ENCODE measurements at places on chromosomes 13 and 19. TPM values are rescaled to one million over a fixed set of nuclear protein-coding genes. Genes with fewer than 3 reads are reported as not detected.

SOHLH2 gene
- total RNA-seq = not detected

TJP3 gene
- 0.60 TPM for total RNA-seq

KLK14 gene
- total RNA-seq = not detected

ARHGAP45 gene
- 21.4 TPM for total RNA-seq

METTL21C gene
- not detected for total RNA-seq

PLA2G4C gene
- total RNA-seq = 2.3 TPM

ZNF99 gene
- not detected for total RNA-seq

SULT2A1 gene
- not detected for total RNA-seq

NOVA2 gene
- total RNA-seq = 10.9 TPM

IQCN gene
- 2.9 TPM for total RNA-seq

AP1M2 gene
- total RNA-seq = 1.8 TPM

TECR gene
- 58.1 TPM for total RNA-seq

FBXO27 gene
- 7.2 TPM for total RNA-seq

FXYD3 gene
- not detected for total RNA-seq

DAND5 gene
- total RNA-seq = not detected

URAD gene
- not detected for total RNA-seq

KLK7 gene
- total RNA-seq = 61.7 TPM

FUT1 gene
- total RNA-seq = 4.4 TPM

PTGER1 gene
- not detected for total RNA-seq

RASGRP4 gene
- total RNA-seq = 5.8 TPM

SSC5D gene
- 6.1 TPM for total RNA-seq

IL27RA gene
- 12.8 TPM for total RNA-seq

LILRB2 gene
- 11.8 TPM for total RNA-seq

EMC10 gene
- 52.1 TPM for total RNA-seq

TMEM190 gene
- total RNA-seq = not detected

IGFL1 gene
- total RNA-seq = not detected

KLK3 gene
- not detected for total RNA-seq

HMG20B gene
- 61.9 TPM for total RNA-seq

CBY2 gene
- total RNA-seq = not detected

COL5A3 gene
- 18.1 TPM for total RNA-seq

NTN5 gene
- total RNA-seq = not detected

SMIM7 gene
- total RNA-seq = 127 TPM
